ENCODE measurements at places on chromosomes 6 and 20. TPM values are rescaled to one million over a fixed set of nuclear protein-coding genes. Genes with fewer than 3 reads are reported as not detected.

DNA sequence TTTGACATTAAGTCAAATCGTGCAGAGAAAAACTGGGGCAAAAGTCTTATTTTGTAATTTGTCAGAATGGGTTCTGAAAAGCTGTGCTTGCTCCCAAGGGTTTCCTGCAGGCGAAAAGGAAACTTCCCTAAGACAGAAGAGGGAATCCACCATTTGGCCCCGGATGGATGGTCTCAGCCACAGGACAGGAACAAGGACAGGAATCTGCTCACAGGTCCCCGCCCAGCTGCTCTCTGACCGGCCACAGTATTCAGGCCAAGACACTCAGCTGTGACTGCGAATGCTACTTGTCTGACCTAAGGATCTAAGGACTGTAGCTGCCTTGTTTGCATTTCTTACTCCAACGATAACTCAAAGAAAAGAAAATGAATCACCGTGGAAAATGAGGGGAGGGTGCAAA, 197.0 kb downstream of the BMP7 start:
- no peak overlapping the region for H3K4me3 ChIP-seq
- no peaks in the 10 kb centered on the region for H3K36me3 ChIP-seq
- DNase-seq = no peak
- no peak overlapping the region for H3K27ac ChIP-seq
- no peaks in the 10 kb centered on the region for H3K27me3 ChIP-seq
- peaks cover 8% of the 10 kb centered on the region for H3K4me1 ChIP-seq

GRCh38 chr20:2692036-2692885, at the start of gene EBF4:
TSS of gene EBF4 (plus strand) at chr20:2692780. CDS start at chr20:2693646, 866 bp downstream.
- H3K36me3 ChIP-seq = no peaks in the 10 kb centered on the region
- peak within 1 kb of the TSS; percentile 89 for H3K27ac ChIP-seq
- H3K4me1 ChIP-seq = peaks cover 33% of the 10 kb centered on the region

- no peak overlapping the region for H3K4me3 ChIP-seq
- no peak overlapping the region for H3K27ac ChIP-seq
- H3K4me1 ChIP-seq = no peaks in the 10 kb centered on the region
- no peaks in the 10 kb centered on the region for H3K27me3 ChIP-seq
- no peak for DNase-seq
These were observed 66.8 kb downstream of the NUDT3 start for GRCh38 chr6:34325633-34326032.

DNA sequence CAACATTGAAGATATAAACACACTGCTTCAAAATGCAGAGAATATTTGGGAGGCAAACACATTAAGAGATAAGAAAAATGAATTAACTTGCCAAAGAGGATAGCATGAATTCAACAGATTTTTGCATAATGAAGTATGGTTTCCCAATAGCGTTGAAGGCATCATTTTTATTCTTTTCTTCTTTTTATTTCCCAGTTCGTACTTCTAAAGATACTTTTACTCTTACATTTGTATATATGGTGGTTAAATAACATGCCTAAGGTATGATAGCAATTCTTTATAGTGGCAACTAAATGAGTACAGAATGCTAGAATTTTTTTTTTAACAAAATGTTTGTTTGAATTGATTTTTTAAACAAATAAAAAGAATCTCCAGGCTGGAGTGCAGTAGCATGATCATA, 473.4 kb upstream of the MARCKS start:
- H3K4me1 ChIP-seq = no peaks in the 10 kb centered on the region
- H3K27ac ChIP-seq = no peak overlapping the region
- no peak for DNase-seq
- H3K27me3 ChIP-seq = no peaks in the 10 kb centered on the region

DNA sequence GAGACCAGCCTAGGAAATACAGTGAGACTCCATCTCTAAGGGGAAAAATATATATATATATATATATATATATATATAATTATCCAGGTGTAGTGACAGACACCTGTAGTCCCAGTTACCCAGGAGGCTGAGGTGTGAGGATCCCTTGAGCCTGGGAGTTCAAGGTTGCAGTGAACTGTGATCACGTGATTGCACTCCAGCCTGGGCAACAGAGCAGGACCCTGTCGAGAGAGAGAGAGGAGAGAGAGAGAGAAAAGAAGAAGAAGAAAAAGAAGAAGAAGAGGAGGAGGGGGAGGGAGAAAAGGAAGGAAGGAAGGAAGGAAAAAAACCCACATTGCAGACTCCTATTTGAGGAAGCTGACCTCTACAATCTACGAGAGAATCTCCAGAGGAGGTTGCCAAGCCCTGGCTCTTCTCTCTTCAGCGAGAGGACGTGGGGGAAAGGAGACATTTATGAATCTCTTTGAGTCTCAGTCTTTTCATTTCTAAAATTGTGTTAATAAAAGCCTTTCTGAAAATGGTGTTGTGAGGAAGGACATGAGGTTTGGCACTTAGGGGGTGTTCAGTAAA, 49.7 kb downstream of the COL11A2 start:
- no peak overlapping the region for H3K4me3 ChIP-seq
- H3K27ac ChIP-seq = no peak overlapping the region
- H3K4me1 ChIP-seq = no peaks in the 10 kb centered on the region
- no peaks in the 10 kb centered on the region for H3K27me3 ChIP-seq
- no peak for DNase-seq
- H3K36me3 ChIP-seq = no peaks in the 10 kb centered on the region

DNA sequence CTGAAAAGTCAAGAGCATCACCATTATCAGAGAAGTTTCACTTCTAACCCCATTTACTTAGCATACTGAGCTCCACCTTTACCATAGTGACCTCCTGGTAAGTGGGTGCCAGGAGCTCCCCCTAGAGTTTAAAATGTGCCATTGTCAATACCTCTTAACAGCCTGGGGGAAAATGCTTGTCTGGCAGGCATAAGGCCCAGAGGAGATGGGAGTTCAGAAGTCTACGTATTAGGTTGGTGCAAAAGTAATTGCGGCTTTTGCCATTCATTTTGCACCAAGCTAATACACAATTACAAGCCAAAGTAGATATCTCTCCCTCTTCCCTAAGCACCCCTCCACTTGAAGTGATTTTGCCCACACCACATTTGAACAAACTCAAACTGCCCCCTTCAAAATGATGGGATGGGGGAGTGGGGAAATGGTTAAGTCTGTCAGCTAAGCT, 919.0 kb downstream of the KIF16B start:
- no peak overlapping the region for H3K27ac ChIP-seq
- no peaks in the 10 kb centered on the region for H3K4me1 ChIP-seq
- no peaks in the 10 kb centered on the region for H3K36me3 ChIP-seq
- no peaks in the 10 kb centered on the region for H3K27me3 ChIP-seq
- H3K4me3 ChIP-seq = no peak overlapping the region

DNA sequence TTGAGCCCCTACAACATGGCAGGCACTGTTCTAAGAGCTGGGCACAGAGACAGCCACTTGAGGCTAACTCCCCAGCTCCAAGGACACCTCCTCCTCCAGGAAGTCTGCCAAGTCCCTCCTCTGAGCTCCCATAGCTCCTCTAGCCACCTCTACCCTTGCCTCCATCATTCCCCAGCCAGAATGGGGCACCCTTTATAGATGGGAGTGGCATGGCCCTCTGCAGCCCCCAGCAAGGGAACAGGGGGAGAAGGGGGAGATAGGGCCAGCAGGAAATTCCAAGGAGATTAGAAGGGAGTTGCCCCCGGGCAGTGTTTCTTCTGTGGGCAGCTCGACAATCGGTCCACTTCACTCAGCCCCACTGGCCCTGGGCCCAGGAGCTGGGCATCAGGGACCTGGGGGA, 19.7 kb upstream of the TLDC2 start:
- no peak for DNase-seq
- H3K36me3 ChIP-seq = no peaks in the 10 kb centered on the region
- no peaks in the 10 kb centered on the region for H3K27me3 ChIP-seq
- H3K27ac ChIP-seq = peak overlapping the region; percentile 55

Gene TSHZ2
- 22.0 TPM for total RNA-seq

Gene RNF39
- 9.9 TPM for total RNA-seq

- H3K4me1 ChIP-seq = no peaks in the 10 kb centered on the region
- H3K36me3 ChIP-seq = no peaks in the 10 kb centered on the region
- H3K4me3 ChIP-seq = no peak overlapping the region
- DNase-seq = no peak
- H3K27ac ChIP-seq = no peak overlapping the region
- no peaks in the 10 kb centered on the region for H3K27me3 ChIP-seq
These were observed 545.6 kb downstream of the PKHD1 start for GRCh38 chr6:51541847-51542246.

Gene RHAG
- total RNA-seq = not detected

Gene DDO
- not detected for total RNA-seq

DNA sequence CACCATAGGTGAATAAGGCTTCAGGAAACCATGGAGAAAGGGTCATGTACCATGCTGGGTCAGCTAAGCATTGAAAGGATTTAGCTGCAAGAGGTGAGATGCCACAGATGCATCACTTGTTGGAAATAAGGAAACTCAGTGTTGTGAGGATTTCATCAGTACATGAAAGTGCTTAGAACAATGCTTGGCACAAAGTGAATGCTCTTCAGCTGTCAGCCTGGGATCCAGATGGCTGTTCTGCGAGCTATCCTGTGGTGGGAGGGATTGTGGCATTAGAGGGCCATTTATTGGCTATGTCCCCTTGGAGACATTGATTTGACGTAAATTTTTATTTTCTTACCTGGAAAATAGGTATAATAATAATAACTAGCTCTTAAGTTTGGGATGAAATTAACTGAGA, 53.0 kb downstream of the ELOVL2 start:
- no peaks in the 10 kb centered on the region for H3K27me3 ChIP-seq
- no peak overlapping the region for H3K4me3 ChIP-seq
- DNase-seq = no peak
- no peaks in the 10 kb centered on the region for H3K36me3 ChIP-seq
- no peak overlapping the region for H3K27ac ChIP-seq
- H3K4me1 ChIP-seq = no peaks in the 10 kb centered on the region

Gene OR2J3
- total RNA-seq = not detected

GRCh38 chr6:78670156-78670555, 197.2 kb upstream of the IRAK1BP1 start:
- H3K36me3 ChIP-seq = no peaks in the 10 kb centered on the region
- H3K27me3 ChIP-seq = no peaks in the 10 kb centered on the region
- no peak overlapping the region for H3K27ac ChIP-seq

Gene RIN2
- 29.5 TPM for total RNA-seq

GRCh38 chr6:42322676-42323075, 105.0 kb upstream of the MRPS10 start:
- peaks cover 4% of the 10 kb centered on the region for H3K4me1 ChIP-seq
- no peak overlapping the region for H3K27ac ChIP-seq
- H3K27me3 ChIP-seq = no peaks in the 10 kb centered on the region

Gene ARG1
- 0.19 TPM for total RNA-seq

DNA sequence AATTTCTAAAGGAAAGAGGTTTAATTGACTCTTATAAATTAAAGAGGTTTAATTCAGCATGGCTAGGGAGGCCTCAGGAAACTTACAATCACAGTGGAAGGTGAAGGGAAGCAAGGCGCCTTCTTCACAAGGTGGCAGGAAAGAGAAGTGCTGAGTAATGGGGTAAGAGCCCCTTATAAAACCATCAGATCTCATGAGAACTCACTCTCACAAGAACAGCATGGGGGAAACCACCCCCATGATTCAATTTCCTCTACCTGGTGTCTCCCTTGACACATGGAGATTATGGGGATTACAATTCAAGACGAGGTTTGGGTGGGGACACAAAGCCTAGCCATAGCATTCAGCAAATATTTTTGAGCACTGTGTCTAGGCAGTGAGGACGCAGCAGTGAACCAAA, 3.9 kb upstream of the IPCEF1 start:
- no peaks in the 10 kb centered on the region for H3K27me3 ChIP-seq
- no peak overlapping the region for H3K4me3 ChIP-seq

- H3K36me3 ChIP-seq = peaks cover 79% of the 10 kb centered on the region
- H3K4me1 ChIP-seq = no peaks in the 10 kb centered on the region
- peak overlapping the region; percentile 12 for H3K27ac ChIP-seq
These were observed 11.9 kb downstream of the SULF2 start for GRCh38 chr20:47773371-47773786.

Gene TRIM40
- not detected for total RNA-seq

Gene PDYN
- total RNA-seq = not detected

GRCh38 chr6:89375427-89376267, 23.1 kb upstream of the UBE2J1 start:
- no peak overlapping the region for H3K4me3 ChIP-seq
- no peaks in the 10 kb centered on the region for H3K36me3 ChIP-seq
- DNase-seq = peak; percentile 19
- peak overlapping the region; percentile 19 for H3K27ac ChIP-seq

DNA sequence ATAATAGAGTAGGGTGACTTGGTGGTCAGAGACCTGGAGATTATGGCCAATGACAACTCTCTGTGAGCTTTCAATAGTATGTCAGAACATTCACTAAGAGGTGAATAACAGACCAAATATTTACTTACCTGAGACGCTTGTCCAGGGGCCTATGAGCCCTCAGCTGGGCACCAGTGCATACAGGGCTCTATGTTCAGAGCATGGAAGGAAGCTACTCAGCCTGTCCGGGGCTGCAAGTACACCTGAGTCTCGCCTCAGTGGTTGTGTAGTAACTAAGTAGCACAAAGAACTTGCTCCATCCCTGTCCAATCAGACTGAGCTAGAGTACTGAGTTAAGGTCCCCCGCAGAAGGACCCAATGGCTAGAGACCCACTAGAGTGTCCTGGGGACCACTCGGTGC, 11.6 kb upstream of the SCGN start:
- H3K4me1 ChIP-seq = no peaks in the 10 kb centered on the region
- H3K27ac ChIP-seq = no peak overlapping the region
- no peaks in the 10 kb centered on the region for H3K27me3 ChIP-seq
- no peak for DNase-seq

Gene OPRM1
- total RNA-seq = not detected

DNA sequence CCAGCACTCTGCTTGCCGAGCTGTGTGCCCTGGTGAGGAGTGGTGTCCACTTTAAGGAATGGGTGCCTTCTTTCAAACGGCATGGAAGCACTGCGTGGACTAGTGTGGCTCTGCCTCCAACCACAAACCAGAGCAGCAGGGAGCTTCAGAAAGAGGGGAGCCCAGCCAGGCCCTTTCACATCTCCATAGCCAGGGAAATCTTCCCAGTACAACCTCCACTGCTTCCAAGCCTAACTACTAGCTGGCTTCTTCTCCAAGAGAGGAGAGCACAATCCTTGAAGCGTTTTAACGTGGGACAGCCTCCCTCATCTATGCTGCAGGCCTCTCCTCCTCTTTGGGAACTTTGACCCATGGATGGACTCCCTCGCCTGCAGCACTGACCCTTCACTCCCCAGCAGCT, 26.7 kb downstream of the TNXB start:
- no peaks in the 10 kb centered on the region for H3K36me3 ChIP-seq
- DNase-seq = no peak
- H3K4me1 ChIP-seq = peaks cover 31% of the 10 kb centered on the region
- H3K27me3 ChIP-seq = peaks cover 31% of the 10 kb centered on the region
- peak overlapping the region; percentile 55 for H3K27ac ChIP-seq

- DNase-seq = no peak
- no peak overlapping the region for H3K27ac ChIP-seq
- H3K4me3 ChIP-seq = no peak overlapping the region
- H3K4me1 ChIP-seq = peaks cover 17% of the 10 kb centered on the region
- no peaks in the 10 kb centered on the region for H3K36me3 ChIP-seq
These were observed 2.4 kb upstream of the GNMT start for GRCh38 chr6:42958125-42958524.

GRCh38 chr6:96947055-96947454, 22.5 kb downstream of the KLHL32 start:
- no peaks in the 10 kb centered on the region for H3K36me3 ChIP-seq
- no peak for DNase-seq
- H3K27me3 ChIP-seq = no peaks in the 10 kb centered on the region
- no peak overlapping the region for H3K4me3 ChIP-seq
- no peak overlapping the region for H3K27ac ChIP-seq
- H3K4me1 ChIP-seq = no peaks in the 10 kb centered on the region

Gene OR12D3
- total RNA-seq = not detected

Gene C20orf202
- total RNA-seq = not detected

- H3K27ac ChIP-seq = no peak overlapping the region
- H3K36me3 ChIP-seq = no peaks in the 10 kb centered on the region
- no peaks in the 10 kb centered on the region for H3K27me3 ChIP-seq
- no peak for DNase-seq
- no peaks in the 10 kb centered on the region for H3K4me1 ChIP-seq
These were observed 36.5 kb upstream of the TFAP2A start for GRCh38 chr6:10451394-10451793.

All from esophagus squamous epithelium (tissue), 5 donors.